ENCODE measurements at places on chromosomes 16 and 17.

DNA sequence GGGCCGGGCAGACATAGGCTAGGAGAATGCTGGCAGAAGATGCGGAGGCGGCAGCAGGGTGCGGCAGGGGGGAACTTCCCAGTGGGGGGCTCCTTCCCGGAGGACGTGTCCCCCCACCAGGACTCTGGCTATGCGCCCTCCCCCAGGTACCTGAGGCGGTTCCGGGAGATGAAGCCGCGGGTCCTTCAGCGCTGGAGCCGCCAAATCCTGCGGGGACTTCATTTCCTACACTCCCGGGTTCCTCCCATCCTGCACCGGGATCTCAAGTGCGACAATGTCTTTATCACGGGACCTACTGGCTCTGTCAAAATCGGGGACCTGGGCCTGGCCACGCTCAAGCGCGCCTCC is 3.4 kb downstream of the WNK4 start:
- DNase-seq: no peak

DNA sequence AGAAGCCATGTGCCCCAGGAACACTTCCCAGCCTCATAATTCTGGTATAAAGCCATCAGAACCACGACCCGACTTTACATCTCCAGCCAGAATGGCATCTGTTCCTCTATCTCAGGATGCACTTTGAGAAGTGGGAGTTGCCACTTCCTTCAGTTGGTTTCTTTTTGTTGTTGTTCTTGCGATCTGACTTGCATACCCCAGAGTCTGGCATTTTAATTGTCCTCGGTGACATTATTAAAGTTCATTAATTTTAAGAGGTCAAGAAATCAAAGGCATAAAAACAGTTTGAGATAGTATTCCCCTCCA is 13.5 kb downstream of the MARCHF10 start:
- no peak for DNase-seq

- no peak for DNase-seq
Observed at GRCh38 chr17:77696151-77696720, 262.3 kb upstream of the TNRC6C start.

DNA sequence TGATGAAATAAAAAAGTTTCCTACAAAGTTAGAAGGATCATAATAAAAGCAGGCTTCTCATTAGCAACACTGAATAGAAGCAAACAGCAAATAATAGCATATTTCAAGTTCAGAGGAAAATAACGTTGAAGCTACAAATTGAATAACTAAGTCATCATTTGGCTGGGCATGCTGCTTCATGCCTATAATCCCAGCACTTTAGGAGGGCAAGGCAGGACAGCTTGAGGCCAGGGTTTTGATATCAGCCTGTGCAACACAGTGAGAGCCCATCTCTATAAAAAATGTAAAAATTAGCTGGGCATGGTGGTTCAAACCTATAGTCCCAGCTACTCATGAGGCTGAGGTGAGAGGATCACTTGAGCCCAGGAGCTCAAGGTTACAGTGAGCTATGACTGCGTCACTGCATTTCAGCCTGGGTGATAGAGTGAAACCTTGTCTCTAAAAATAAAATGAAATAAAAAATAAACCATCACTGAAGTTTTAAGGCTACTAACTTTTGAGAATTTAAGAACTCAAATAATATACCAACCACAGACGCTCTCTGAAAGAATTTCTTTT is 25.5 kb downstream of the NCOR1 start:
- no peak for DNase-seq

All from osteocyte (in vitro differentiated cells).